GM13976 (cell line): ENCODE measurements at places on chromosomes 11 and 22.

DNA sequence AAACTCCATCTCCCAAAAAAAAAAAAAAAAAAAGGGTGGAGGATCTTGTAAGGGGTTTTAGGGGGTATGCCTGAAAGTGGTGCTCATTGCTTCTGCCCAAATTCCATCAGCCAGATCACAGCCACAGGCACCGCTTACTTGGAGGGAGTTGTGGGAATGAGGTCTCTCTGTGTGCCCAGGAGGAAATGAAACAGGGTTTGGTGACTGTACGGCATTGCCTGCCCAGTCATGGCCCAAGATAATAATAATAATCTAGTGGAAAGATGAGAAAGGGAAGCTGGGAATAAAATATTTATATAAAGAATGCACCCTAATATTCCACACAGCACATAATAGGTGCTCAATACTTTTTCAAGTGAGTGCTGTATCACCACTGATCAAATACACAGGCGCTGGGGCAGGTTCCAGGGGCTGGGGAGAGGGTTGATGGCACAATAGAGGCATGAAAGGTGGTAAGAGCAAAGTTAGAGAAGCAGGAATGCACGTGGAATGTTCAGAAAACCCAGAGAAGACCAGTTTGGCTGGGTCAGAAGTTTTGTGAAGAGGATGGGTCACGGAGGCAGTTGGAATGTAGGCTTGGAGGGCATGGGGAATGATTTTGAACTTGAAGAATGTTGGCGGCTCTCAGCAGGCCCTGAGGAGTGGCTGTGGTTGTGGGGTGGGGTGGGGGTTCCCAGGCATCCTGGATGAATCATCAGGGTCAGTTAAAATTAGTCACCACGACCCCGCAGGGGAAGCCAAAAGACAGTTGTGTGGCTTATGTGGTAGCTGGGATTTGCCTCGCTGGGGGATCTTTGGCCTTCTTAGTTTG, 12.5 kb upstream of the MB start:
- peak; percentile 75 for DNase-seq

DNA sequence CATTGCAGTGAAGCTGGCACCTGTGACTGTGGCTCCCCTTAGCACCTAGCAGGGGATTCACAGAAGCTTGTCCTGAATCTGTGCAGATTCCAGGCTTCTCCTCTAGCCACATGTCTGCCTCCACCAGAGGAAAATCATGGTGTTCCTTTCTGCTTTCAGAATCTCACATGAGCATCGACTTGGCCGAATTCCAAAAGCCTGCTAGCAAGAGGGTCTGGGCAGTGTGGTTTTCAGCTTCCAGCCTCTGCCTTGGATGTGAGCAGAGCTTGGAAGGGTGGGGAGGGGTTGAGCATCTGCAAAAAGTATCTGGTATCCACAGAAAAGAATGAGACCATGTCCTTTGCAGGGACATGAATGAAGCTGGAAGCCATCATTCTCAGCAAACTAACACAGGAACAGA, 911.1 kb downstream of the TBC1D22A start:
- no peak for DNase-seq

DNA sequence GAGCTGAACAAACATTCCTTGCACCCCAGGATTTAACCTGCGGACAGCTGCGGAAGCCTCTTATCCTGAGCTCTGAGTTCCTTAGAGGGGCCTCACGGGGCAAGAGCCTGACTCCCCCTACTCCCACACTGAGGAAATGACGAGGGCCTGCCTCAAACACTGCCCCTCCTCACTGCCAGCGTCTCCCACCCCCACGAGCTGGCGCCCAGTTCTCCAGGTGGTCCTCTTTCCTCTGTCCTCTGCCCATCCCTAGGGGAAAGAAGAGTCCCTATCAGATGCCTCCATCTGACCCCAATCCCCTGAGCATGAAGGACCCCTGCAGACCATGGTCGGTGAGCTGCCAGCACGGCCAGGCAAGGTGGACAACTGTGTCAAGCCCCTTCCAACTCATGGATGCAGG, 14.3 kb downstream of the CHST1 start:
- no peak for DNase-seq

GRCh38 chr11:107179829-107180228, 161.6 kb upstream of the GUCY1A2 start:
- no peak for DNase-seq

GRCh38 chr11:29171360-29171950, 845.4 kb downstream of the KCNA4 start:
- DNase-seq = no peak

GRCh38 chr11:79083352-79083751, 357.5 kb downstream of the TENM4 start:
- no peak for DNase-seq
